ENCODE measurements at places on chromosomes 7 and 10.
A peak's percentile ranks its signal among the peaks of the same experiment; 100 is the strongest.

DNA sequence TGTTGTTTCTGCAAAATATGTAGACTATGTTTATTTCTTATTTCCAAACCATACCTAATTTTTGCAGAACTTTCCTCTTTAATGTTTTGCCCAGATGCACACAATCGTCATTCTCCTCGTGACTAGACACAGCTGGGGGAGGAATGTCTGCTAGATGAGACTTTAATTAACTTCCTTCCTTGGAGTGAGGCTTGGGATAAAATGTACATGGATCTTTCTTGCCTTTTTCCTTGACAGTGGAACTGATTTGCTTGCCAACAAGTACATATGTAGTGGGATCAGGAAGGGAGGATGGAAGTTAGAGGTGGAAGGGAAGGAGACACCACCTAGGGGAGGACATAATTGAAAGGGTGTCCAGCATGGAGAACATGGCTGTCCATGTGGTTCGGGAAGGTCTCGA lies 172.5 kb downstream of the VTI1A start:
- no peak for DNase-seq

DNA sequence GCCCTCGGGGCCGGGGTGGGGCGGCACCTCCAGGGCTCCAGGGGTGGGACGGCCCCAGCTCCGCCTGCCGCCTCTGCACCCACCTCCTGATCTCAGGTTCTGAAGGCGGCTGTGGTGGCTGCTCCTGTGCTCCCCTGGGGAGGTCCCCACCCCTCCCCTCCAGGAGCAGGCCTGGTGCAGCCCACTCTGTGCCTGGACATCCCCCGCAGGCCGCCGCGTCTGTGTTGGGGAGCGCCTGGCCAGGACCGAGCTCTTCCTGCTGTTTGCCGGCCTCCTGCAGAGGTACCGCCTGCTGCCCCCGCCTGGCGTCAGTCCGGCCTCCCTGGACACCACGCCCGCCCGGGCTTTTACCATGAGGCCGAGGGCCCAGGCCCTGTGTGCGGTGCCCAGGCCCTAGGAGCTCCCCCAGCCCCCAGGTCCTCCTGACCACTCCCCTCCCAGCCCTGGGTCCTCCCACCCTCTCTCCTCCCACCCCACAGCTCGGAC lies 5.5 kb downstream of the CYP2W1 start:
- no peak for DNase-seq

DNA sequence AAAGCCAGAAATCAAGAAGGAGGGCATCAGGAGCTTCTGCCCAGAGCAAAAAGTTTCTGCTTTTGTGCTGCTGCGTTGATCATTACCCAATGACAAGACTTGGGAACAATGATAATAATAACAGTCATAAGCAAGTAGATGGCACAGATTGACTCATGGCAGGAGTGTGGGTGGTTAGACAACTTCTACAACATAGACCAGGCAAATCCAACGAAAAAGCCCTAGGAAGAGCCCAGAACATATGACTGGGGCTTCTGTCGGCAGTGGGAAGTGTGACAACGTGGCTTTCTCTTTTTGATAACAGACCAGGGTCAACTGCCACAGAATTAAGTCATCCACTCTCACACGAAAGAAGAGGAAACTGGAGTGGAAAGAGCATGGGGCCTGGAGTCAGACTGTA lies 85.4 kb upstream of the TRIL start:
- no peak for DNase-seq

DNA sequence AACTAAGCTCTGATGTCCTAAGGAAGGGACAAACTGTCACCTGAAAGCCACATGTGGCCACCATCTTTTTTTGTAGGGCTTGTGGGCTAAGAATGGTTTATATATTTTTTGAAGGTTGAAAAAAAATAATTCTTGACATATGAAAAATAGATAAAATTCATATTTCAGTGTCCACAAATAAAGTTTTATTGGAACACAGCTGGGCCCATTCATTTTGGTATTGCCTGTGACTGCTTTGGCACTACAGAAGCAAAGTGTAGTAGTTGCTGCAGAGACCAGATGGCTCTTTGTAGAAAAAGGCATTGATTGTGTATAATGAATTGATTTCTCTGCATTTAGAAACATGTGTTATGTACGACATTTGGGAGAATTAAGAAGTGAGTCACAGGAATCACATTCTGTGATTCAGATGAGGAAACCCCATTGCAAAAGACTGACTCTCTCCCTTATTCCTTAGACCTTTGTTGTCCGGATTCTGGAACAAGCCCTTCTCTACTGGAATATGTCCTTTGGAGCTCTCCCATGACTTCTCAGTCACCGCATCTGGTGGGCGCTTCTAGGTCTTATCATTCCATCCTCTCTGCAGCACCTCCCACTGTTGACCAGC lies 438.7 kb downstream of the LRMDA start:
- no peak for DNase-seq

- no peak for DNase-seq
These were observed 1072.1 kb downstream of the NXPH1 start for GRCh38 chr7:9505516-9505915.

DNA sequence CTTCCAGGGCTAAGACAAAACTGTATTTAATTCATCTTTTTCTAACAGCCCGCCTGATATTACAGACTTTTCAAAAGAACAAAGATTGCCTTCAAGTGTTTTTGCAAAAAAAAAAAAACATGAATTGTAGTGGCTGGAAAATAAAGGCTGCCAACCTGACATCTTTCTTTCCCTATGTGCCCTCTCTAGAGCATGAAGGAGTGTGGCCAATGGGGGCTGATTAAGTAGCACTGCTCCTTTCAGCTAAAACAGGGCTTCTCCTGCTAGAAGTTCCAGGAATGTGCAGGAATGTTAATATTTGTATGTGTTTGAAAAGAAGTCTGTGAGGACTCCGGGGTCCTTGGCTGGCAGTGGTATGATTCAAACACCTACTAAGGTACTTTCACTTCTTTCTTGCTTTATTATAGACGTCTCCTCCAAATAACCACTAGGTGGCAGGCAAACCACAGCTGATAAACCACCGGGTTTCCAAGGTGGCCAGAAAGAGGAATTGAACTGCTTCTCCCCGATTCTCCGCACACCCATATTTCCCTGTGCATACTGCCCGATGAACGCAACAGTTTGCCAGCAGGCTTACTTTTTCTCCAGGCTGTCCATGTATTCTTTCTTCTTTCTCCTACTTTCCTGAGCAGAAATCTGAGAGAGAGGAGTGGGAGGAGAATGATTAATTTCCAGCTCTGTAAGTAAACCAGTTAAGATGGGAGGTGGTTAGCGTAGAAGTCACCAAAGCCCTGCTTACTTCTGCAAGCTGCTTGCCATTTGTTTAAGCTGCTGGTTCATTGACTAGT lies 56.8 kb upstream of the DGKI start:
- peak; percentile 79 for DNase-seq

DNA sequence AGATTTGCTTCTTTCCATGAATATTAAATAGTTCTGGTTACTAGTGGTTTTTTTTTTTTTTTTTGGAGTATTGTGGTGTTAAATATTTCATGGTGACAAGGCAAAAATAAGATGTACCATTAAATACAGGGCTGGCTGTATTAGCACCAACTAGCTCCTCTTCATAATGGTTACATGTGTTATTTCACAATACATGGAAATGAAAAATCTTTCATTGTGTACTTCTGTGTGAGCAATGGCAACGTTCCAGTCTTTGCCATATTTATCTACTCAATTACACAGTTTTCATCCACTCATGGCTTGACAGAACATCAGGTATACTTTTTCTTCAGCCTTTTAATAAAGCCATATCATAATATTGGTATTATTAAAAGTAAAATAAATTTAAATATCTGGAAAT lies 394.7 kb upstream of the GRM3 start:
- no peak for DNase-seq

All from EH (cell line).